ENCODE measurements at places on chromosomes 2 and 18. TPM values are rescaled to one million over a fixed set of nuclear protein-coding genes. Genes with fewer than 3 reads are reported as not detected.

TUBA3E gene
- total RNA-seq = not detected

LGALSL gene
- 46.4 TPM for total RNA-seq

CASP10 gene
- total RNA-seq = 11.7 TPM

NCOA1 gene
- 77.2 TPM for total RNA-seq

AQP12A gene
- not detected for total RNA-seq

AKAIN1 gene
- not detected for total RNA-seq

CENPO gene
- 8.0 TPM for total RNA-seq

TGFA gene
- 21.8 TPM for total RNA-seq

PEX13 gene
- 35.2 TPM for total RNA-seq

IL18RAP gene
- 0.89 TPM for total RNA-seq

SATB2 gene
- total RNA-seq = 6.0 TPM

REG3G gene
- total RNA-seq = not detected

STAT4 gene
- total RNA-seq = 4.3 TPM

MYO5B gene
- 12.7 TPM for total RNA-seq

LINC00305 gene
- total RNA-seq = not detected

DNA sequence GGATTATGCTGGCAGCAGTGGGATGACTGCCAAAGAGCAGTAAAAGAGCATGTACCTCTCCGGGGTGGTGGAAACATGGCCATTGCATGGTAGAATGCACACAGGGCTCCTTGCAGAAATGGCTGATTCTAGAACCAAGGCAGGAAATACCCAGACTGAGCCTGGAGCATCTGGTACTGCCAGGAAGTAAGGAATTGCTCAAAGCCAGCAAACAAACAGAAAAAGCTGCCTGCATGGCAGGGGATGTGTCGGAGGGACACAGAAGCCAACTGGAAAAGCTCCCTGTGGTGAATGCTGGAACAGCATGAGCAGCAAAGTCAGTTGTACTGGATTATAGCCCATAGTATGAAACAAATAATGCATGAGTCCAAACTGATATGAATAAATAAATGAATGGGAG, 78.0 kb upstream of the NFATC1 start:
- no peak for DNase-seq

- DNase-seq = no peak
These were observed 4.2 kb downstream of the GALNT13 start for GRCh38 chr2:153875801-153876466.

GRCh38 chr2:202104286-202104870, 31.3 kb downstream of the KIAA2012 start:
- no peak for DNase-seq

- DNase-seq = no peak
These were observed at the start of gene QPCT for GRCh38 chr2:37344453-37345361. TSS of gene QPCT (plus strand) at chr2:37344630. CDS start at chr2:37344732, 102 bp downstream.

DNA sequence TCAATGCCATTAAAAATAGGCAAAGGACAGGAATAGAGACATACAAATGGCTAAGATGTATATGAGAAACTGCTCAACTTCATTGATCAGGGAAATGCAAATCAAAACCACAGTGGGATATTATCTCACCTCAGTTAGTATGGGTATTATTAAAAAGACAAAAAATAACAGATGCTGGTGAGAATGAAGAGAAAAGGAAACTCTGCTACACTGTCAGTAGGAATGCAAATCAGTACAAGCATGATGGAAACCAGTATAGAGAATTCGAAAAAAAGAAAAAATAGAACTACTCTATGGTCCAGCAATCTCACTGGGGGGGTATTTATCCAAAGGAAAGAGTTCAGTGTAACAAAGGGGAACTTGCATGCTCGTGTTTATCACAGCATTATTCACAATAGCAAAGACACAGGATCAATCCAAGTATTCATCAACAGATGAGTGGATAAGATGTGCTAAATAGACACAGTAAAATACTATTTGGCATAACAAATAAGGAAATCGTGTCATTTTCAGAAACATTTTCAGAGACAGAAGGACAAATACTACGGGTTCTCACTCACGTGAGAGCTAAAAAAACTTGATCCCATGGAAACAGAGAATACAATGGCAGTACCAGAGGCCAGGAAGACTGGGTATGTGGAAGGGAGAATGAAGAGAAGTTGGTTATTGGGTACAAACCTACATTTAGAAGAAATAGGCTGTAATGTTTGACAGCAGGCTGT, 60.6 kb downstream of the CCDC74A start:
- DNase-seq = no peak

GRCh38 chr2:76867854-76868253, 654.3 kb downstream of the LRRTM4 start:
- peak; percentile 1 for DNase-seq

GRCh38 chr18:44884431-44884830, 203.7 kb downstream of the SETBP1 start:
- no peak for DNase-seq

GRCh38 chr2:176999301-176999700, 213.3 kb upstream of the HNRNPA3 start:
- peak; percentile 51 for DNase-seq

DNA sequence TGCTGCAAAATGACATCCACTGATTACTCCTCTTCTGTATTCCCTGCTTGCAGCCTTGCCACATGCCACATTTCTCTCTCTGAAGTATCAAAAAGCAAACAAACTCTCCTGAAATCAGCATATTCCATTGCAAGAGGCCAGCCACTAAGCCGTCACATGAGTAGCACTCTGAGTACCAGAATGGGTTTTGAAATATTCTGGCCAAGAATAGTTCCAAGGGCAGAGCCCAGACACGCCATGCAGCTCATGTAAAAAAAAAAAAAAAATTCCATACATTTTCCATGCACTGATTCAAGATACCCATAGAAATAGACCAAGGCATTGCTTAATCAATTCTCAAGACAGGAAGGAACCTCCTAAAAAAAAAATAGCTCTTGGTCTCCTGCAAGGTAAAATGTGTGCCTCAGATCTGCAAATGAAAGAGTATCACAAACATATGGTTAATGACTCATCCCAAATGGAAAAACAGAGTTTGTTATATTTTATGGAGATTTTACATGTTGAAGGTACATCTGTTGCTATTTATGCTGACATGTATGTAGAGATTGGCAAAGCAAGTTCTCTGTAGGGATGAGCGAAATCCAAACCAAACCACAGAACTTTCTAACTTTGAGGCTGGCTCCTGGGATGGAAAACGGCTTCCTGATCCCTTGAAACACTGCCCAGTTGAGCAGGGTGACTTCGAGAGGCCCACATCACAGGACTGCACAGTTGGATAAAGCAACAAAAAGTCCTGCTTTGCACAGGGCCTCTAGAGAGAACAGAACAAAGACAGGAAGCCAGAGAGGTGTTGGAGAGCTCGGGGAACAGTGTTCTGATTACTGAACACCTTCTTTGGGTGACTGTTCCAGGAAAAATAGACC, 346.2 kb downstream of the ZNF521 start:
- DNase-seq = peak; percentile 74

- DNase-seq = no peak
These were observed 171.9 kb upstream of the FHL2 start for GRCh38 chr2:105570757-105571156.

DNA sequence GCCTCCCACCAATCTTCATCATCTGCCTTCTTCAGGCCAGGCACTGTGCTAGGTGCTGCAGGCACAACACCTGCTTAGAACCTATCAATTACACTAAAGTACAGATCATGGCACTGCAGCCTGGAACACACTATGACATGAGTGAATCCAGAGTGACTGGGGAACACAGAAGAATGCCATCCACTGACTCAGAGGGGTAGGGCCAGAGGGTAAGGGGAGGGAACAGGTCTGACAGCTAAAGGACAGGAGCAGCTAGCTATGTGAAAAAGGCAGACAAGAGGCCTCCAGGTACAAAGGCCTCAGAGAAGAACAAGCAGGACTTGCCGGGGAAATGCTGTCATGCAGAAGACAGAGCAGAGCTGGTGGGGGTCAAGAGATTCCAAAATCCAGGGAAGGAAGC, 53.3 kb upstream of the ACAA2 start:
- DNase-seq = no peak

DNA sequence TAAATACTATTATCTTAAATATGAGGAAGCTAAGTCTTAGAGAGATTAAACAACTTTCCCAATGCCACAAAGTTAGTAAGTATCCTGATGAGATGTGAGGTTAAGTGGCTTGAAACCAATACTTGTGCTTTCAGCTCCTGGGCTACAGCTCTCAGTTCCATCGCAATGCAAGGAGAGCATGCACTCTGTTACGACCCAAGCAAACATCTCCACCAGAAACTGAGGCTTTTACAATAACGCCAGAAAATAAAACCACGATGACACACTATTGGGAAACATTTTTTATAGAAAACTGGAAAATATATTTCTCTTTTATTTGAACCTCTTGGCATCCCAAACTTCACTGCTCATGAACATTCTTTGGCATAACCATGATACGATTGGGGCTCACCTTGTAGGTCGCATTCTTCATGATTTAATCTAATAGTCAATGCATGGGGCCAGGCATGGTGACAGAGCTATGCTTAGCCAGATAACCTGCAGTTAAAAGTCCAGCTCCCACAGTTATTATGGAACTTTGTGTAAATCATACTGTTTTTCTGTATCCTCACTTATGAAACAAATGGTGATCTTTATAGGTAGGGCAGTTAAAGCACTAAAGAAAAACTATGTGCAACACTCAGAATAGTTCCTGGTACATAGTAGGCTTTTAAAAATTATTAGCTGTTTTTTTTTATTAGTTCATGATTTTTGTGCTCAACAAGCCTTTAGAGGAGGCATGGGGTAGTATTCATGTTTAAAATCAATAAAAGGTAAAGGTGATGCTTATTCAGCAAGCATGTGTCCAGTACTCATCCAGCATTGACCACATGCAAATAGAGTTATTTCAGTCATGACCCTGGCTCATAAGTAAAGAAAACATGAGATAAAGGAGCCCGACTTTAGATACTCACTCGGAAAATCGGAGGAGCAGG, 238.3 kb upstream of the TRIB2 start:
- DNase-seq = no peak

GRCh38 chr18:74840492-74841167, 243.0 kb downstream of the ZNF407 start:
- no peak for DNase-seq

DNA sequence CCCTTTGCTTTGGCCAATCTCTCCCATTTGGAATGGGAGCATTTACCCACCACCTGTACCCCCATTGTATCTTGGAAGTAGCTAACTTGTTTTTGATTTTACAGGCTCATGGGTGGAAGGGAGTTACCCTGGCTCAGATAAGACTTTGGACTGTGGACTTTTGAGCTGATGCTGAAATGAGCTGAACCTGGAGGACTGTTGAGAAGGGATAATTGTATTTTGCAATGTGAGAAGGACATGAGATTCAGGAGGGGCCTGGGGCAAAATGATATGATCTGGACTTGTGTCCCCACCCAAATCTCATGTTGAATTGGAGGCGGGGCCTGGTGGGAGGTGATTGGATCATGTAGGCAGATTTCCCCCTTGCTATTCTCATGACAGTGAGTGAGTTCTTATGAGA, 58.6 kb upstream of the ZFP36L2 start:
- no peak for DNase-seq

DNA sequence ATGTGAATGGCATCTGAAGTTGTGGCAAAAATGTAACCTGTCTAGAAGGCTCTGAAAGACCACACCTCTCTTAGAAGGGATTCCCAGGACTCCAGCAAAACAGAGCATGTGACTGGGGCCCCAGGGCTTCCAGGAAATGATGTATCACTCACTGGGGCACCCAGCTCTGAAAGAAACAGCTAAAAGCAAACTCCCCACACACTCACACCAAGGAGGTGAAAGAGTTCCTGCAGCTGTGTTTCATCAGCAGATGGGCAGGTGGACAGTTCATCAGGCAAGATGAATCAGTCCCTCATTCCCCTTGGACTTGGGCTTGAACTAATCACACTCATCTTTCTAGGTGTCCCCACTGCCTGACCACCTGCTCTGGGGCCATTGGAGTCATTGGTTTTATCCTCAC, 76.2 kb downstream of the CCBE1 start:
- no peak for DNase-seq

- no peak for DNase-seq
These were observed 158.9 kb downstream of the LRRTM4 start for GRCh38 chr2:77363277-77363676.

DNA sequence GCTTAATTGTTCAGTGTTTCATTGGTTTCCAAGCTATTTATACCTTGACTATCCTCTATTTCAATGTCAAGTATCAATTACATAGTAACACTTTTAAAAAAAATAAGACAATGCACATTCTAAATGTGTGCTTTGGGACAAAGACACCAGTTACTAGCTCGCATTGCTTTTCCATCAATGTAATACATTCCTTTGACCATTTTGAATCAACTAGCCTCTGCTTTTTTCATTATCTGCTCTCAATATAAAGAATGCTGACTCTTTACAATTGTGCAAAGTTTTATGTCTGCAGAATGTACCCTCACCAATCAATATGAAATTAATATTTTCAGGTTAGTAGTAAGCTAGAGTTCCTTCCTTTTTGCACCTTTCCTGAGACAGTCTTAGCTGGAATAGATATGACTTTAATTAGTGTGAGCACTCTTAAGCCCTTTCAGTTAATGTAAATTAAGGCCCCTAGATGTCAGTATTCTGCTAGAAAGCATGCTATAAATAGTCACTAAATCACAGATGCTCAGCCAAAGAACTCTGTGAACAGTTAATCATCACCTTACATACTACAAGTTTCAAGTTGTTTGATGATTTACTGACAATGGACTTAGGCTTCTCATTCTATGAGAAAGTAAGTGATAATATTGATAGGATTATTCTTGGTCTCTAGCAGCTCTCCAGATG, 413.6 kb downstream of the PTH2R start:
- DNase-seq = peak; percentile 7

GRCh38 chr18:43054815-43055519, 60.5 kb downstream of the RIT2 start:
- peak; percentile 15 for DNase-seq

- DNase-seq = no peak
These were observed 15.9 kb upstream of the AGFG1 start for GRCh38 chr2:227456102-227456501.

DNA sequence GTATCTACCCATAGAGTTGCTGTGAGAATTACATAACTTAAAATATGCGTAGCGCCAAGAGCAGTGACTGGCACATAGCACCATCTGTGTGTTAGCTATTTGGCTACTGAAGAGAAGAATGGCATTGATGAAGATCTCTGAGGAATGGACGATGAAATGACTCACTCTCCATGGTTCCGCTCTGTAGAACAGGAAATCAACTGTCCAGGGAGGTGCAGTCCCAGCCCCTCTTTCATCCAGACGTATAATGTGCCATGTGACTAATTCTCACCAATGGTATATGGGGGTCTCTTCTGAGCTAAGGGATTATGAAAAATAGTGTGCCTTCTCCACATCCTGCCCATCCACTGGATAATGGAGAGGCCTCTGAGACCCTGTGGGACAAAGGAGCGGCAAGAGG, 254.8 kb downstream of the CYP26B1 start:
- no peak for DNase-seq

GRCh38 chr2:158723181-158723838, 71.8 kb upstream of the DAPL1 start:
- DNase-seq = peak; percentile 64

Measured in skin of body (tissue), 3 donors.